ENCODE measurements at places on chromosomes 2 and 18.

DNA sequence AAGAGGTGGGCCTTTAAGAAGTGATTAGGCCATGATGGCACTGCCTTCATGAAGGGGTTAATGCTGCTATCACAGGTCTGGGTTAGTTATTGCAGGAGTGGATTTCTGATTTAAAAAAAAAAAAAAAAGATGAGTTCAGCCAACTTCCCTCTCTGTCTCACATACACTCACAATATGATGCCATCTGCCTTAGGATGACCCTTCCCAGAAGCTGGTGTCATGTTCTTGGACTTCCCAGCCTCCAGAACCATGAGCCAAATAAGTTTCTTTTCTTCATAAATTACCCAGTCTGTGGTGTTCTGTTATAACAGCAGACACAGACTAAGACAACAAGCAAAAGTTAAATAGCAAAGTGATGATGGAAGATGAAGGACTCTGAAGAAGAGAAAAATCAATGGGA is 179.7 kb upstream of the ETAA1 start:
- DNase-seq: no peak

DNA sequence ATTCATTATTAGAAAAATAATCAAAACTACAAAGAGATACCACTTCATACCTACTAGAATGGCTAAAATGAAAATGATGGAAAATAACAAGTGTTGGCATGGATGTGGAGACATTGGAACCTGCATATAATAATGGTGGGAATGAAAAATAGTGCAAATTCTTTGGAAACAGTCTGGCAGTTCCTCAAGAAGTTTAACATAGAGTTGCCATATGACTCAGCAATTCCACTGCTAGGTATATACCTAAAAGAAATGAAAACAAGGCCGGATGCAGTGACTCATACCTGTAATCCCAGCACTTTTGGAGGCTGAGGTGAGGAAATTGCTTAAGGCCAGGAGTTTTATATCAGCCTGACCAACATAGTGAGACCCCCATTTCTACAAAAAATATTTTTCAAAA is 41.6 kb upstream of the ACYP2 start:
- peak; percentile 94 for DNase-seq

GRCh38 chr2:37550190-37550589 is 121.3 kb downstream of the CDC42EP3 start:
- DNase-seq: no peak

DNA sequence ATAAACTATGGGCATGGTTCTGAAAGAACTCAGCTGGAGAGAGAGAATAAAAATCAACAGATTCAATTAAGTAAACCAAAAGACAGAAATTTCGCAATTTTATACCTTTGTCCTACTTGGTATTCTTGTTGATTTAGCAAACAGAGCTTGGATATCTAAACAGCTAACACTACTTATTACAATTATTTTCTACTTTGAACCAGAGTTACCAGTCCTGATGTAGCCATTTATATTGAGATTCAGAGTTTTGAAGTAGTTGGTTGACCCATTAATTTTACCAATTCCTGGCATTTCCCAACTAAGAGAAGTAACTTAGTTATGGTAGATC is 48.9 kb downstream of the ASXL2 start:
- DNase-seq: no peak

- peak; percentile 68 for DNase-seq
These were observed 82.1 kb upstream of the POMC start for GRCh38 chr2:25250331-25251070.

DNA sequence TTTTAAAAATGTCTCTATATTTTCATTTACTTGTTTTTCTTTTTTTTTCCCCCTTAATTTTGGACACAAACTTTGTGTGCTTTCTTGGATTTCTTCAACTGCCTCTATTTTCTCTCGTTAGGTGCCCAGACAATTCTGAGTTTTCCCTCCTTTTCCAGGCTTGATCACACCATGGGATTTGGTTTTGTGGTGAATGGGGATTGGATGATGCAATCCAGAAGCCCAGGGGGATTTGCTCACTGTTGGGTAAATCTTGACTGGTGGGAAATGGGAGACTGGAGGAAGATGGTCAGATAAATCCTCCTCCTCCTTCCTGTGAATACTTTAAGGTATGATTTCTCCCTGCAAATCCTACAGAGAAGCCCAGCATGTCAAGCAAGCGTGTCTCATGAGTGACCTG is 19.5 kb upstream of the PAX8 start:
- no peak for DNase-seq
